ENCODE measurements at places on chromosomes 12 and 14. TPM values are rescaled to one million over a fixed set of nuclear protein-coding genes. Genes with fewer than 3 reads are reported as not detected.
A peak's percentile ranks its signal among the peaks of the same experiment; 100 is the strongest.

DNA sequence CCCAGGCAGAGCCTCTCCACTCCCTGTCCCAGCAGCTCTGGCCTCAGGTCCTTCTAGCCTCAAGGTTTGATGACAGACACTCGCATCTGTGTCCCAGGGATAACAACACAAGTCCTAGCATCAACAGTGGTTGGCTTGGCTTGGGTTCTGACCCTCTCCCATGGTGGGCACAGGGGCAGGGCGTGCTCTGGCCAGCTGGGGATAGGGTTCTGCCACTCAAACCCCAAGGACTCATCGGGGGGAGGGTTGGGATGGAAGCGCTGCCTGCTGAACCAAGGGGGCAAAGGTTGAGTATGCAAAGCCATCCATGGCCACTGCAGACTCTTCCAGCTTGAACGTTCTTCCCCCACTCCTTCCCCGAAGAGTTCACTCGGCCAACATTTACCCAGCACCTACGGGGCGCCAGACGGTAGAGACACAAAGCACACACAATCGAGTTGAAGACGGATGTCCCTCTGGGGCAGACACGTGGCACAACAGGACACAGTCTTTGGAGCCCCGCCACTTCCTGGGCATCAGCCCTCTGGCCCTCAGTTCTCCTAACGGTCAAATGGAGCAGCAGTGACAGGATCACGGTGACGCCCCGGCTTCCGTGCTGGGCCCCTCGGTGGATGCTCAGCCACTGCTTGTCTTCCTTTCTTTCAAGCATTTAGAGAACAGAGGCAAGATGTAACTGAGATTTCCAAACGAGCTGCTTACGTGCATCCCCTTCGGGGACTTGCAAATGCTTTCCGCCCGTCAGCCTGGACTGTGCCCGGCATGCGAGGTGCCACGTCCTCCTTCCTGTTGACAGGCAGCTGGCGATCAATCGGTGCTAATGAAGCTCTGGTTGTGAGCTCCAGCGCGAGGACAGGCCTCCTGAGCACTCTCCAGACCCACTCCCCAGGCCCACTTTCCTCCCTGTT, 42.6 kb downstream of the DLK1 start:
- no peak overlapping the region for H3K4me3 ChIP-seq
- H3K27me3 ChIP-seq: peaks cover 14% of the 10 kb centered on the region
- no peak for DNase-seq

DNA sequence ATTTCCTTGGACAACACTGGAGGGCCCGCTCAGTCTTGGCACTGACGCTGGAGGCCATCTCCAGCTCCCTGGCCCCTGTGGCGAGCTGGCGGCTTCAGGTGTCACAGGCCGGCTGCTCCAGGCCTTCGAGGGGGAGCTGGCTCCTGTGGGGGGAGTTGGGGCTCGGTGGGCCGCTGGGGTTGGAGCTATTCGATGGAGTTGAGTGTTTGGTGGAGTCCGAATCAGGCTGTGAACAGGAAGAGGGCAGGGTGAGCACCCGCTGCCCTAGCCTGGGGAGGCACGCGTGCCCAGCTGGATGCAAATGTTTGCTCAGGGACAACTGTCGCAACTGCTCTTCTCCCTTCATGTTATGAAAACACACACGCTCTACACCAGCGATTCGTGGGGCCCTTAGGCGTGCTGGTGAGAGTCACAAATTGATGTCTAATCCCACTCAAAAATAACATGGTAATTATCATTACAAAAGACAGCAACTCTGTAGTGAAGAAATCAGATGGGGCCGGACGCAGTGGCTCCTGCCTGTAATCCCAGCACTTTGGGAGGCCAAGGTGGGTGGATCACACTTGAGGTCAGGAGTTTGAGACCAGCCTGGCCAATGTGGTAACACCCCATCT, 11.3 kb downstream of the AMN start:
- no peak overlapping the region for H3K27ac ChIP-seq
- peaks cover 16% of the 10 kb centered on the region for H3K27me3 ChIP-seq
- no peaks in the 10 kb centered on the region for H3K36me3 ChIP-seq
- no peak for DNase-seq
- peaks cover 18% of the 10 kb centered on the region for H3K4me1 ChIP-seq
- H3K4me3 ChIP-seq: no peak overlapping the region

DNA sequence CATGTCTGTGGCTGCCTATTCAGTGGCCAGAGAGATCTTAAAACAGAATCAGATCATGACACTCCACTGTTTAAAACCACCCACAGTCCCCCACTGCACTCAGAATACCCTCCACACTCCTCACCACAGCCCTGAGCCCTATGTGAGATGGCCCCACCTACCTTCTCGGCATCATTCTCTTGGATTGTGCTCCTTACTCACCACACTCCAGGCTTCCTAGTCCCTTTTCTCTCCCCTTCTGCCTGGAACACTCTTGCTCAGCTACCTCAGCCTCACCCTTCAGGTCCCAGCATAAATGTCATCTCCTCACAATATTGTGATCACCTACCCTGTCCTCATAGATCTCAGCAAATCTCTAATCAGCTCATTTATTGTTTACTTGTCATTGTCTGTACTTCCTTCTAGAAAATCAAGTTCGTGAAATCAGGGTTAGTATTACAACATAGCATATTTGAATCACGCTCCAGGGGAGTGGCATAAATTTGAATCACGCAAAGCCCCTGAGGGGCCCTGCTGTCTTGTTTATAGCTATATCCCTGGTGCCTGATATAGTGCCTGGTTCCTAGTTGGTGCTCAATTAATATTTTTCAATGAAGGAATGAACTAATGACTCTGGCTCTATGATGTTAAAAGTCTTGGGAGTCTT, 42.8 kb downstream of the SLC35F4 start:
- DNase-seq: no peak
- no peaks in the 10 kb centered on the region for H3K4me1 ChIP-seq
- H3K4me3 ChIP-seq: no peak overlapping the region

GRCh38 chr14:74510959-74511409, 17.4 kb downstream of the ISCA2 start:
- H3K27me3 ChIP-seq: peaks cover 5% of the 10 kb centered on the region
- H3K4me1 ChIP-seq: no peaks in the 10 kb centered on the region
- no peaks in the 10 kb centered on the region for H3K36me3 ChIP-seq
- H3K4me3 ChIP-seq: no peak overlapping the region
- DNase-seq: no peak

- H3K4me1 ChIP-seq: peaks cover 3% of the 10 kb centered on the region
- H3K36me3 ChIP-seq: no peaks in the 10 kb centered on the region
- no peaks in the 10 kb centered on the region for H3K27me3 ChIP-seq
- peak overlapping the region; percentile 80 for H3K4me3 ChIP-seq
- DNase-seq: no peak
These were observed 3.3 kb downstream of the BHLHE41 start for GRCh38 chr12:26121323-26122060.

DNA sequence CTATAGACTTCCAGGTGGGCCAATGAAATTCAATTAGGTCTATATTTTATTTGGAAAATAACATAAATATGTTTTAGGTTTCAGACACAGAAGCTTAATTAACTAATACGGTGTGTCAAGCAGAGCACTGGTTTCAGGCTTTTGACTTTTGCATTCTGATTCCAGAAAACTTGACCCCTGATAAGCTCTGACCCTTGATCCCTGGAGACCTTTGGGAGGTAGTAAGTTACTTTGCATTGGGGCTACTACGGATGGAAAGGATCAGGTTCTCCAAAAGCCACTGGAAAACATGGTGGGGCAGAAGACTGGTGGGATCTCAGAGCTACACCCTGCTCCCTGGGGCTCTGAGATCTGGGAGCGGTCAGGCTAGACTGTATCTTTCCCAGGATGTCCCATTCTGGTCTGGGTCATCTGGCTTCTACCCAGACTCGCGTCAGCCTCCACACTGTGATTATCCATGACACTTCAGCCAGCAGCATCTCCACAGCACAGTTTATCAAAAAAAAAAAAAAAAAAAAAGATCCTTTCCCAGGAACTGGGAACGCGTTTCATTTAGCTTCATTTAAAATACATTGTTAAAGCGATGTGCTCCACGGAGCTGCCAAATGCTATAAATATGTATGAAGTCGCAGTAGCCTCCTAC, 17.8 kb upstream of the EMP1 start:
- no peaks in the 10 kb centered on the region for H3K36me3 ChIP-seq
- peaks cover 13% of the 10 kb centered on the region for H3K27me3 ChIP-seq
- H3K27ac ChIP-seq: peak overlapping the region; percentile 80
- peak overlapping the region; percentile 2 for H3K4me3 ChIP-seq
- H3K4me1 ChIP-seq: peaks cover 10% of the 10 kb centered on the region
- peak; percentile 43 for DNase-seq

- H3K27me3 ChIP-seq: no peaks in the 10 kb centered on the region
- H3K27ac ChIP-seq: no peak overlapping the region
- H3K4me3 ChIP-seq: no peak overlapping the region
- H3K36me3 ChIP-seq: no peaks in the 10 kb centered on the region
- DNase-seq: peak; percentile 70
These were observed 26.8 kb downstream of the TMEM63C start for GRCh38 chr14:77208291-77208978.

DNA sequence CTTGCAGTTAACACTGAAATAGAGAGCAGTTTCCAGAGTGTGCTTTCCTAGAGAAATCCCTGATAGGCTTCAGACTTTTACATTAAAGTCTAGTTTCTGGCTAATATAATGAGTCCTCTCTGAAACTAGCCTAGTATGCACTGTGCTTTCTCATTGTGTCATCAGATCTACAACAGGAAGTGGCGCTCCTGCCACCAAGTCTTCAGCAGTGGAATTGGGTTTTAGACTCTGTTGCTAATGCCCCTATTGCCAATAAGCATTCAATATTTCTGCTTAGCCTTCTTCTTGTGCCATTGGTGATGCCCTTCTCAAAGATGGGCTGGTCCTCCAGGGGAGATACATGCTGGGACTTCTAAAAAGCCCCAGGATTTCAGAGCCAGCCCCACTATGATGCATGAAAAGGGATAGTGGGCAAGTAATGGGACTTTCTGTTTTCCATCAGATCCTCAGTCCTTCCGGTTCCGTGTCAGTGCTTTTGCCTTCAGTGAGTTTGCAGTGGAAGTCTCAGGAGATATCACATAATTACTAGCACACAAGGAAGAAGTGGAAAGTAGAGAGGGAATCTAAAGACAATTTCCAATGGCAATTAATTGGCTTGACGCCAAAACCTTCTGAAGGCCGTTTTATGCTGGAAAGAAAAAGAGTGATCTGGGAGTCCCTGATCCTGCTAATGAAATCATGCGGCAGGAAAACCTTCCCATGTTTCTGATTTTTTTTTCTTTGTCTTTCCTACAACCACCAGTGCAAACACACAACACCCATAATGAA, 50.0 kb downstream of the SSPN start:
- no peak overlapping the region for H3K27ac ChIP-seq
- H3K27me3 ChIP-seq: no peaks in the 10 kb centered on the region
- H3K4me3 ChIP-seq: no peak overlapping the region
- peaks cover 4% of the 10 kb centered on the region for H3K4me1 ChIP-seq
- H3K36me3 ChIP-seq: no peaks in the 10 kb centered on the region

DNA sequence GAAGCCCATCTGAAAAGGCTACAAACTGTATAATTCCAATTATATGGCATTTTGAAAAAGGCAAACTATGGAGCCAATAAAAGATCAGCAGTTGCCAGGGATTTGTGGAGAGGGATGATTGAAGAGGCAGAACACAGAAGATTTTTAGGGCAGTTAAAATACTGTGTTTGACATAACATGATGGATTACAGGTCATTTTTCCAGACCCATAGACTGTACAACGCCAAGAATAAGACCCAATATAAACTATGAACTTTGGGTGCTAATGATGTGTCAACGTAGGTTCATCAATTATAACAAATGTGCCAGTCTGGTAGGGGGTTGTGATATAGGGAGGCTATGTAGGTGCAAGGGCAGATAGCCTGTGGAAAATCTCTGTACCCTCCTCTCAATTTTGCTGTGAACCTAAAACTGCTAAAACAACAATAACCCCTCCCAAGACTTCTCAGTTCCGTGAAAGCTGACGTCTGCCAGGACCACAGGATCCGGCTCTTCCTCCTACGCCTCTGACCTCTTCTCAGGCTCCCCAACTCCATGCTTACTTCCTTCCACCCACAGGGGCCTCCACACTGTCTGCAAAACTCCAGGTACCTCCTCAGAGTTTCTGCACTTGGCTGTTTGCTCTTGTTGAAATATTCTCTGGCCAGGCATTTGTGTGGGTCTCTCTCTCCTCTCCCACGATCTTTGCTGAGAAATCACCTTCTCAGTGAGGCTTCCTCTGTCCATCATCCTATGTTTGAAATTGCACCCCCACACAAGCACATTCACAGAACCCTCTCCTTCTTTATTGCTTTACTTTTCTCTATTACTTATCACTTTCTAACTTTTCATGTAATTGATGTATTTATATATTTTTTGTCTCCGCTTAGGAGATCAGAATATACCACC, 131.4 kb downstream of the BBS10 start:
- H3K36me3 ChIP-seq: no peaks in the 10 kb centered on the region
- no peak for DNase-seq
- H3K27me3 ChIP-seq: no peaks in the 10 kb centered on the region

- no peaks in the 10 kb centered on the region for H3K4me1 ChIP-seq
- H3K27ac ChIP-seq: no peak overlapping the region
- no peaks in the 10 kb centered on the region for H3K27me3 ChIP-seq
- no peaks in the 10 kb centered on the region for H3K36me3 ChIP-seq
These were observed 21.3 kb downstream of the LRCOL1 start for GRCh38 chr12:132588821-132589669.

- no peak overlapping the region for H3K4me3 ChIP-seq
- H3K36me3 ChIP-seq: no peaks in the 10 kb centered on the region
- DNase-seq: no peak
- peaks cover 10% of the 10 kb centered on the region for H3K4me1 ChIP-seq
These were observed 4.4 kb upstream of the FAM186B start for GRCh38 chr12:49609875-49610154.

- H3K4me1 ChIP-seq: peaks cover 77% of the 10 kb centered on the region
- no peaks in the 10 kb centered on the region for H3K36me3 ChIP-seq
- peak; percentile 44 for DNase-seq
- H3K27me3 ChIP-seq: peaks cover 9% of the 10 kb centered on the region
These were observed 49.4 kb downstream of the VWF start for GRCh38 chr12:6074979-6075585.

GRCh38 chr12:106187842-106188241, 49.1 kb upstream of the NUAK1 start:
- DNase-seq: no peak
- H3K27ac ChIP-seq: no peak overlapping the region
- H3K4me3 ChIP-seq: no peak overlapping the region
- H3K27me3 ChIP-seq: peaks cover 16% of the 10 kb centered on the region
- H3K4me1 ChIP-seq: peaks cover under 1% of the 10 kb centered on the region

- H3K4me3 ChIP-seq: no peak overlapping the region
- no peak for DNase-seq
- no peaks in the 10 kb centered on the region for H3K4me1 ChIP-seq
These were observed 3.2 kb upstream of the CLEC9A start for GRCh38 chr12:10027311-10027710.

DNA sequence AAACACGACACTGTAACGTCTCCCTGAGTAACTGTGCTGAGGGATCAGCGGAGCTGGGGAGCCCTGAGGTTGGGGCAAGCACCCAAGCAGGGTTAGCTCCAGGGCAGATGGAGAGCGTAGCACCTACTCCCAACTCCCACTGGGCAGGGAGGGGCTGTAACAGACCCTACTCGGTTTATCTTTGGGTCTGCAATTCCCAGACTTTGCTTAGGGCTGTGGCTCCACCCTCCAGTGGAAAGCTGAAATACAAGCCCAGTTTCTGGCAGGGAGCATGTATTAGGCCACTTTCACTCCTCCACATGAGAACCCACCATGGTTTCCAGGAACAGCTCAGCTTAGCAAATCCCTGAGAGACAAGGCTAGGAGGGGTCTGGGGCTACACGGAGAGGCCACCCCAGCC, 17.3 kb upstream of the TC2N start:
- DNase-seq: no peak
- H3K27me3 ChIP-seq: peaks cover 5% of the 10 kb centered on the region
- H3K36me3 ChIP-seq: no peaks in the 10 kb centered on the region
- peak overlapping the region; percentile 50 for H3K27ac ChIP-seq
- peaks cover 31% of the 10 kb centered on the region for H3K4me1 ChIP-seq

The CDKL1 gene
- total RNA-seq: 1.8 TPM

The KLRB1 gene
- 0.19 TPM for total RNA-seq

The PMCH gene
- not detected for total RNA-seq

The NTS gene
- total RNA-seq: not detected

The GCH1 gene
- 5.3 TPM for total RNA-seq

The CABP1 gene
- 2.0 TPM for total RNA-seq

The ABCB9 gene
- total RNA-seq: 3.6 TPM
